ENCODE measurements at places on chromosomes 7 and 10.

- DNase-seq: no peak
These were observed 23.8 kb downstream of the TMEM196 start for GRCh38 chr7:19749658-19750057.

- DNase-seq: peak; percentile 19
These were observed 140.0 kb downstream of the LHPP start for GRCh38 chr10:124601431-124602120.

DNA sequence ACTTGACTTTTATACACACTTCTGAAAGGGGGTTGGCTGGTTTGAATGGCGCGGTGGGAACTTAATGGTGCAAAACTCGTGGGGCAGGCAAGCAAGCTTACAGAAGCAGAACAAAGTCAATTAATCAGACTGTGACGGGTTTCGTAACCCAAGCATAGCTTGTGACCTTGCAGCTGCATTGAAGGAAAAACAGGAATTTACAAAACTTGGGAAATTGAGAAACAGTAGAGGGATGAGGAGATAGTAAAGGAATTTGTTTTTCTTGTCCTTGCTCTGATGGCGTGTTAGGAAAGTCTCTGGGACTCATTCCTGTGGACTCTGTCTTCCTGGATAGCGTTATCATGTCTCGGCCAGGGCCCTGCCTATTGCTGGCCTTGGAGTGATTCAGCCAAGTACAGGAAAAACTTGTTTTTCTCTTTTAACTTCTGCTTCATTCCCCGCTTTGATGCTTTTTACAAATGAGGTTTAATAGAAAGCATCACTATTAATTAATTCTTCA, 220.0 kb upstream of the KCND2 start:
- no peak for DNase-seq

DNA sequence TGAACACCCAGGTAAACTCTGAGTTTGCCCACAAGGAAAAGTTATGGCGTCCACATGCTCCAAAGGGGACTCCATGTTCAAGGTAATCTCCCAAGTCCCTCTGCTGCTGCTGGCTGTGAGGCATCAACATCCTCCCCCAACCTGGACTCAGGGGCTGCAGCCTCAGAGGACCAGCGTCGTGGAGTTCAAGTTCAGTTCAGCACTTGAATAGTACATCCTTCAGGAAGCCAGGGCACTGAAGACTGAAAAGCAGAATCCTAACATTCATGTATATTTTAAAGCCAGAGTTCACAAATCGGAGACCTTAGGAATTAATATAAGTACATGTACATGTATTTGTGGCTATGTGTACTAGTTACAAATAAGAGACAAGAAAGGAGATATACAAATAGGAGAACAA, 90.4 kb downstream of the PTPRE start:
- DNase-seq: no peak

DNA sequence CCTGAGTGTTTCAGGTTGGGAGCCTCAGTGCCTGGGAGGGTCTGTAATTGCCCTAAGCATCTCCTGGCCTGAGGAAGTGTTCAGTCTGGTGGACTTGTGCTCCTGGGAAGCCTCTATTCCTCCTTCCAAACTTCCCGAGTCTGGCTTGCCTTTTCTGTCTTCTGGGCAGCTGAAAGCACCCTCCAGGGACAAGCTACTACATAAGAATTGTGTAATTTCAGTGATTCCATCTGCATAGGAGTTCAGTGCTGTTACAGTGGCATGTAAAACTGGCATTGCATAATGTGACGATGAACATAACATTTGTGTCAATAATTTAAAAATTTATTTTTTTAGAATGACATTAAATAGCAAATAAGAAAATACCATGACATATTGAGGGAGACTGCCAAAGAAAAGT, 109.3 kb downstream of the AOAH start:
- DNase-seq: no peak

GRCh38 chr10:34475786-34476185, 339.3 kb downstream of the PARD3 start:
- no peak for DNase-seq

DNA sequence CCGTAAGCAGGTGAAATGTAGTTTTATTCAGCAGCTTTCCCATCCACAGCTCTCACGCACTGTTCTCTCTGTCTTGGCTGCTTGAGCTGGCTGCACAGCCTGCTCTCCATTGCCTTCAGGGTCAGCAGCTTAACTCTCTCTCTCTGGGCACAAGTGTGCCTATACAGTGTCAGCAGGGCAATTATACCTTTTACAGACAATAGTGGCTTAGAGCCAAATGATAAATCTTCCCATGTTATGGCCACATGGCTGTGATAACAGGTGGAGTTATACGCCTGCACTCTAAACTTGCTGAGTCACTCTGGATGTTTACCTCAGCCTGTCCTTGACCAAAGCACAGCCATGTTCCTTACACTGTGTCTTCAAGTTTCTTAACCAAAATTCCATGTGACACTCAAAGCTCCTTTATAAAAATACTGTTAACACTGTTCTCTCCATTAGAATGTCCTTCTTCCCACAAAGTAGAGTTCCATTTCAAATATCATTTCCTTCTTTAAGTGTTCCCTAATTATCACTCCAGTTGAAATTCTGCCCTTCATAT, 6.1 kb downstream of the RNF133 start:
- no peak for DNase-seq

DNA sequence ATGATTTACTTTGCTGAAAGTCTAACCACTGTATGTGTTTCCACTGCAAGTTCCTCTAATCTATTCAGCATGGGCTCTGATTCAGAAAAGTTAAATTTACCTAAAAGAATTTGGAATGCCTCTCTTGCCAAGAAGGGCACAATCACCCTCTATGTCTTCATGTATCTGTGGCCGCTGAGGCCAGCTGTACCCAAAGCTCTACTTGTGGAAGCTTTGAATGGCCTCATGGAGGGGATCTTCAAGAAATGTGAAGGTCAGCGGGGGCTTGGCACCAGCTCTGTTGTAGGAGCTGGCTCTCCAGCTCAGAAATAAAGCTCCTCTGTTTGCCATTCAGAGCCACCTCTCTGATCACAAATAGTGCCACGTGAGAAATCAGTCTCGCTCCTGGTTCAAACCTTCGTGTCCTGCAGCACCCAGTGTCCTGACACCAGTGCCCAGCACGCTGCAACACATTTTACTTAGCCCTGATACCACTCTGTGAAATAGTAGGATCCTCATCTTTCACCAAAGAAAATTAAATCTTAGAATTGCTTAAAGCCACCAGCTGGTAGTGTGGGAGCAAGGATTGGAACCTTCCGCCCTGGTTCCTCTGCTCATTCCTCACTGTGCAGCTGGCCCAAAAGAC, 61.1 kb downstream of the PKD1L1 start:
- DNase-seq: no peak

- no peak for DNase-seq
These were observed 351.2 kb downstream of the DGKB start for GRCh38 chr7:14551310-14551709.

GRCh38 chr7:99997545-99998137, 17.8 kb upstream of the ZKSCAN1 start:
- no peak for DNase-seq

DNA sequence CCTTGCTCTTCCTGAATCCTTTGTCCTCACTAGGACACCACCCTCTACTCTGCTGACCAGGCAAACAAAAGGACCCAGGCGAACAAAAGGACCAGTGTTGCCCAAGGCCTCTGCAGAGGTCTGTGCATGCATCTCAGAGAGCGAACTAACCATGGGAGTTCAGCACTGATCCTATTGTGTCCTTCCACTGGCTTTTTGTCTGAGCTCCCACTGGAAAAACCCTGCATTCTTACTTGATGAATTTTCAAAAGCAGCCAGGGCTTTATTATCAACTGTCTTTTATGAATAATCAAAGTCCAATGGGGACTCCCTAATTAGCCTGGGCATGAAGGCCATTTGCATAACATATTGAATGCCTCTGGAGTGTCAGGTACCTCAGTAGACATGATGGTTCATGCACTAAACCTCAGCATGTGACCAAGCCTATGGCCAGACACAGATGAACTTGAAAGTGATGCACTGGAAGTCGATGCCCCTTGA, 140.6 kb downstream of the KCNMA1 start:
- DNase-seq: no peak

- no peak for DNase-seq
These were observed 265.5 kb upstream of the POT1 start for GRCh38 chr7:125195156-125195555.

GRCh38 chr10:128268015-128268722, 141.9 kb upstream of the MKI67 start:
- DNase-seq: no peak

- DNase-seq: no peak
These were observed 98.0 kb downstream of the JCAD start for GRCh38 chr10:29961351-29961750.
